ENCODE measurements at places on chromosomes 2 and 18.

- DNase-seq = no peak
These were observed 130.8 kb upstream of the NT5C1B start for GRCh38 chr2:18719978-18720775.

DNA sequence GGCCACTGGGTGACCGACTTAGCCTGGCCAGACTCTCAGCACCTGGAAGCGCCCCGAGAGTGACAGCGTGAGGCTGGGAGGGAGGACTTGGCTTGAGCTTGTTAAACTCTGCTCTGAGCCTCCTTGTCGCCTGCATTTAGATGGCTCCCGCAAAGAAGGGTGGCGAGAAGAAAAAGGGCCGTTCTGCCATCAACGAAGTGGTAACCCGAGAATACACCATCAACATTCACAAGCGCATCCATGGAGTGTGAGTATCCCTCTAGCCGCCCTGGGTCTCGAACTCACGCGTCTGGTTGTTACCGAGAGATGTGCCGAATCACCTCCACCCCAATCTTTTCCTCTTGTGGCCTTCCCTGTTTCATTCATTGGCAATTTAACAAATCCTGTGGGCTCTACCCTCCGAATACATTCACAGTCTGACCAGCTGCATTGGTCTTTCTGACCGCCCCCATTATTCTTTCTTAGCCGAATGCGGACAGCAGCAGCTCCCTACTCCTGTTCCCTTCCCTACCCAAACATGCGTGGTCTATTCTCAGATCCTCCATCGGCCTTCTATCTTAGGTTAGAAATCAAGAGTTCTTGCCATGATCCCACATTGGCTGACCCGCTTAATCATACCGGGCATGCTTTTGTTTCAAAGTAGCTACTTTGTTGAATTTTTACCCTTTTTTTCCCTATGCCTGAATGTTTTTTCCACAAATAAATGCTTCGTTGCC lies 631 bp downstream of the RPL31 start:
- DNase-seq = no peak

- DNase-seq = no peak
These were observed 31.8 kb downstream of the HDAC4 start for GRCh38 chr2:239368906-239369552.

DNA sequence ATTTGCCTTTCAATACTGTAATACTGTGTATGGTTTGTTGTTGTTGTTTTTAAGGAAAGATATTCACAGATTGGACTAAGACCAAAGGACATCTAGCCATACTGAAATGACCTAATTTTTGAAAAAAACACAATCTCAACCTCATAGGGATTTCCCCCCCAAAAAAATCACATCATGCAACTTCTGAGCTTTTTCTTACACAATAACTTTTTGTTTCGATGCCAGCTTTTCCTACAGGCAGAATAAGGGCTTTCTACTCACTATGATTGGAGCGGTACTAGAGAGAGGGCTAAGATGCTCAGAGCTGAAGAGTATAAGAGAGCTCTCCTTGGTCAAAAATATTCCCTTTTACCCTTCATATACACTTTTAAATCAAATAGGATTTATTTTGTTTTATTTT lies 32.4 kb upstream of the SLC3A1 start:
- DNase-seq = no peak

DNA sequence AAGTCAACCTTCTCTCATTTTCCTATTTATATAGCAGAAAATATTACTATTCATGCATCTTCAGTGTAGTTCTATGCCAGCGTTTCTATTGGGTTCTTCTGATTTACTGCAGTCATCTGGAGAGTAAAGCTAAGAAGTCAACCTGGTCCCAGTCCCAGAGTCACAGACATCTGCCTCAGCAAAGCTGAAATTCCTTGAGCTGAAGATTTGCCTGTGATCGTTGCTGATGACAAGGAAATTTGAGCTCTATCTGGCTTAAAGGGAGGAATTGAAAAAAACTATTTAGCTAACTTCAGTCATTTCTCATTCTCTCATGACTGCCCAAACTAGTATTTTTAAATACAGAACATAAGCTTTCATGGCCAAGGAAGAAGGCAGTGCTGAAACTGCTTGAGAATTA lies 45.7 kb downstream of the RND3 start:
- no peak for DNase-seq

- no peak for DNase-seq
These were observed 74.0 kb downstream of the AFF3 start for GRCh38 chr2:100068395-100068794.

GRCh38 chr2:25570161-25570845 lies 103.1 kb downstream of the DTNB start:
- no peak for DNase-seq

GRCh38 chr2:99406137-99406536 lies 68.9 kb downstream of the EIF5B start:
- no peak for DNase-seq

DNA sequence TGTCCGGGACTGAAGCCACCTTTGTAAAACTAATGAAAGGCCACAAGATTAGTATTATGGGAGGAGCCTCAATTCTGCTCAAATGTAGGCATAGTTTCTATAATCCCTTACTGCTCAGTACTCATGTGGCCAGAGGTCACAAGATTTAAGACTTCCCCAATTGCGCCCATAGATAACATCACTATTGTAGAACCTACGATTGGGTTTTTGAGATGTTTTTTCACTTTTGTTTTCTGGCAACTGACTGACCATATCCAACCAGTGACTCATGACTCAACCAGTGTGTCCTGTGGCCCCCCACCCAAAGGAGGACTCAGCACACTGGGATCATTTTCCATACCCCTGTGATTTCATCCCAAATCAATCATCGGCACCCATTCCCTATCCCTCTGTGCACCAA lies 15.2 kb upstream of the TSPYL6 start:
- DNase-seq = no peak

DNA sequence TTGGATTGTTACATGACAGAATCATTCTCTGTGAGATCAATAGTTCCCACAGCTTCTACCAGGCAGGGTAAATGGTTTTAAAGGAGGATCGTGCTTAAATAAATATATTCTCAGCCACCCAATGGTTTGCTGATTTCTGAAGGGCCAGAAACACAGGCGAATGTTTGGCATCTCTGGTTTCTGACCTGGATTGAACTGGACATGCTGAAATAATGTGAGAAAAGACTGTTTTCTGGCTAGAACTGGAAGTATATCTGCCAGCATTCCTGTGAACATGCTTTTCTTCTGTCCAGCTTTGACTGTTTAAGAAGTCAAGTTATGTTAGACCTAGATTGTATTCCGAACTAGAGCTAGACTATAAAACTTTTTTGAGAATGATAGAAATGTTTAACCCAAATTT lies 77.1 kb upstream of the COL3A1 start:
- no peak for DNase-seq

- no peak for DNase-seq
These were observed 94.2 kb upstream of the SLC39A10 start for GRCh38 chr2:195562570-195563566.

GRCh38 chr2:222866358-222866960 lies 5.6 kb downstream of the ACSL3 start:
- DNase-seq = no peak
